ENCODE measurements at places on chromosomes 16 and 17.

- DNase-seq = no peak
These were observed 218.8 kb downstream of the C16orf95 start for GRCh38 chr16:87098361-87098760.

DNA sequence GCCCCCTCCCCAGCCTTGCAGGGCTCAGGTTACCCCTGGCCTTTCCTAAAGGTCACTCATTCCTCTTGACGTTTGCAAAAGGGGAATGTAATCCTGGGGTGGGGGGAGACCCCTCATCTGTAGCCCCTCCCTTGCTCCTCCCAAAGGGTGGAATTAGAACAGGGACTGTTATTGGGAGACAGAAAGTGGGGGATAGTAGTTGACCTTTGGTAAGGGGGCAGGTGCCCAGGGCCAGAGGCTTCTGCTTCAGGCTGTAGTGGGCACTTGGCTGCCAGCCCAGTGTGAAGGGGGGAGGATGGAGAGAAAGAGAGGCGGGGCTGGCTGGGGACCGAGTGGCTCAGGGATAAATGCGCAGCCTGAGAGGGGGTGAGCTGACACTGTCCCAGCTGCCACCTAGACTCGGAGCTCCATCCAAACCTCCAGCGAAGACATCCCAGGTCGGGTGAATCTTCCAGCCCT, at the start of gene ENO3:
ENO3 (plus strand) TSS at position 374 of the 459 bp plus-strand sequence. CDS start 711 bp downstream, outside the sequence.
- DNase-seq = no peak

GRCh38 chr17:75105126-75106080, 4.4 kb upstream of the ARMC7 start:
- DNase-seq = no peak

- no peak for DNase-seq
These were observed 20.6 kb downstream of the SP2 start for GRCh38 chr17:47916489-47917208.

GRCh38 chr17:12057520-12057919, 36.8 kb downstream of the MAP2K4 start:
- DNase-seq = no peak

GRCh38 chr17:75459246-75459589, 2.8 kb downstream of the TMEM94 start:
- DNase-seq = no peak

- no peak for DNase-seq
These were observed 8.7 kb upstream of the SDK2 start for GRCh38 chr17:73652886-73653480.

DNA sequence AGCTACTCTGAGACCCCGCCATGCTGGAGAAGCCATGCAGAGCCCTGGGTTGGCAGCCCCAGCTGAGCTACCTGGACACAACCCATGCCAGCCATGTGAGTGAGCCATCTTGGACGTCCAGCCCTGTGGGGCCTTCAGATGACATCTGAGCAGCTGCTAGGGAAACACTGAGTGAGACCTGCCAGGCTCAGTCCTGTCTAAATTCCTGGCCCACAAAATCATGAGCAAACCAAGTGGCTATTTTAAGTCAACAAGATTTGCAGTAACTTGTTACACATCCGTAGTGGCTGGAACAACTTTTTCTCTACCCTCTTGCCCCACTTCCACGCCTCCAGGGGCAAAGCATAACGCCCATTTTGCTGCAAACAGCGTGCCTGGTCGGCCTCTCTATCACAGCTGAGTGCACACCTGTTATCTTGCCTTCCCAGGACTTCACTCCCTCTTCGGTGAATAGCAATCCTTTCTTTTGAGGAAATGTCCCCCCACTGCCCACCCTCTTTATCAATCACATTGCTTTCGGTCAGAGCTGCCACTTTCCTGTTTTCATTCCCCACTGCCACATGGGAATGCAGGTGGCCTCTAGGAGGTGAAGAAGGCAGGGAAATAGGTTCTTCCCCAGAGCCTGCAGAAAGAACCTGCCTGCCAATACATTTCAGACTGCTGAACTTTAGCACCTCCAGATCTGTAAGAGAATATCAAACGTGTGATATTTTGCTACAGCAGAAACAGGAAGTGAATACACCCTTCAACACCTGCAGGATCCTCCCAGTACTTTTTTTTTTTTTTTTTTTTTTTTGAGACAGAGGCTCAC, 7.4 kb upstream of the SCIMP start:
- DNase-seq = no peak

DNA sequence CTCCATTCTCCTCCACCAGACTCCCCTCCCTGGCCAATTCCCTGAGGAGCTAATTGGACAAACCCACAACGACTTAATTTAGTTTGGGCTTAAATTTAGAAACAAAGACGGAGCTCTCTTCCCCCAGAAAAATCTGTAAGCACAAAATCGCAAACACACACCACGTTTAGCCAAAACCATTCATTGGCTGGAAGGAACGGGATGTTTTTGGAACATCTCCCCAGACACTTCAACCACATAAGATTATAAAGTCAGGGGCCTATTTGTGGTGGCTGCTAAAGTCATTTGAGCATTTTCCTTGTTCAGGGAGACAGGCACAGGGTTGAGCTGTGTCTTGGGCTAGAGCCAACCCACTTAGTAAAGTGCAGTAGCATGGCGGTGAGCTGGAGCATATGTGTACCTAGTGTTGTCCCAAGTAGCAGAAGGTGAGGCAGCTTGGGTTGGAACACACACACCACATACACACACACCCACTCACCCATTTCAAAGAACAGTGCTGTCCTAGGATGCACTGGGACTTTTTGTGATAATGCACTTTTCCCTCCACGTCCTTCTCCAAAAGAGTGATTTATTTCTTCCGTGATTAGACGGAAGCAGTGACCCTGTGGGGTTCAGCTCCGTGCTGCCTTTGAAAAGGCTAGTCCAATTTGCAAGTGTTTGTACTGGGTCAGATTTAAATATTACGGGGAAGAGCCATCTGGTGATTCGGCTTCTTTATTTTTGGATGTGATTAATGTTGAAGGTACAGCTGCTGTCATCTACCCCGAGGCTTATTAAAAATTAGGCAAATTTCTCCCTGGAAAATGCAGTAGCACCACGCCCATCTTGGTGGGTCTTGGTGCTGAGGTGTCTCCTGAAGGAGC, 32.2 kb downstream of the ELAC2 start:
- no peak for DNase-seq

- no peak for DNase-seq
These were observed 769 bp downstream of the TMEM88 start for GRCh38 chr17:7855660-7856010.

DNA sequence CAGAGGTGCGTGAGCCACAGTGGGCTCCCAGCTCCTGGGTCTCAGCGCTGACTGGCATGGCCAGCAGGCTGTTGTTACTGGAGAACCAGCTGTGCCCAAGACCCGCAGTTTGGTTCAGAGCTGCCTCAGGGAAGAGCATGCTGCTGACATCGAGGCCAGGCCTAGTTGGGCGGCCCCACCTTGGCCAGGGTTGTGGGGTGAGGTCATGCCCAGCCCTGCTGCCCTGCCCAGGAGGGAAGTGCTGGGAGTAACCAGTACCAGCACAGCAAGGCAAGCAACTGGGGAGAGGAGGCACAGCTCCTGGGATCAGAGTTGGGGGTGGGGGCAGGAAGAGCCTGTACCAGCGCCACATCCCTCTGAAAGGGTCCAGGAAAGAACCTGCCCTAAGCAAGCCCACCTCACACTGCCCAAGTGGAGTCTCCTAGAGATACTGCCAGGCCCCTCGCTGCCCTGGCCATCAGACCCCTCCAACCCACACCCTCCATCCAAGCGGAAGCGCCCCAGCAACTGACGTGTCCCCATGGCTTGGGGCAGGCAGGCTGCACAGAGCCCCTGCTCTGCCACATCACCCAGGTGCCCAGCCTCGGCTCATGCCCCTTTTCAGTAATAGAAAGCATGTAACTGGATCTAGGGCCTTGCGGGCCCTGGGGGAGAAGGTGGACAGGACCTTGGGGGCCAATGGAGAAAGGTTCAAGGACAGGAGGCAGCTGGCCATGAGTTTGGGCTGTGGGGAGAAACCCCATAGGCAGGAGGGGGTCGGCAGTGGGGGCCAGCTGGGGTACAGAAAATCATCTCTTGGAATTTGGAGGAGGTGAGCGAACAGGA, 990 bp downstream of the DOK4 start:
- DNase-seq = no peak

All from nucleus accumbens (tissue), 56 donors.